ENCODE measurements at places on chromosomes 13 and 19.

DNA sequence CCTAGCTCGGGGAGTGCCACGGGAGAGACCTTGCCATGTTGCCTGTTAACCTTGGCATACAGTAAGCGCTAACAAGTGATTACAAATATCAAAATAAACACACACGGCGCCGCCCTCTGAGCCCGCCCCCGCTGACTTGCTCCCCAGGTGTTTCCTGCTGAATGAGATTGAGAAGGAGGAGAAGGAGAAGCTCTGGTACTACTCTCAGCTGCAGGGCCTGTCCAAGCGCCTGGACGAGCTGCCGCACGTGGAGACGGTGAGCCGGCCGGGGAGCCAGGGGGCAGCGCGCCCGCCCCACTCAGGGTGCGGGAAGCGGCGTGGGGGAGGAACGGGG, 5.0 kb downstream of the APC2 start:
- ATAC-seq, result peak; percentile 9

GRCh38 chr19:6224308-6224675, 55.5 kb downstream of the MLLT1 start:
- ATAC-seq, result no peak

GRCh38 chr13:113815151-113816058, 48.5 kb downstream of the GAS6 start:
- ATAC-seq, result no peak

GRCh38 chr13:97289514-97290298, 67.6 kb downstream of the MBNL2 start:
- no peak for ATAC-seq

- ATAC-seq, result no peak
Measured at GRCh38 chr13:100883453-100883852, 208.9 kb upstream of the TMTC4 start.

DNA sequence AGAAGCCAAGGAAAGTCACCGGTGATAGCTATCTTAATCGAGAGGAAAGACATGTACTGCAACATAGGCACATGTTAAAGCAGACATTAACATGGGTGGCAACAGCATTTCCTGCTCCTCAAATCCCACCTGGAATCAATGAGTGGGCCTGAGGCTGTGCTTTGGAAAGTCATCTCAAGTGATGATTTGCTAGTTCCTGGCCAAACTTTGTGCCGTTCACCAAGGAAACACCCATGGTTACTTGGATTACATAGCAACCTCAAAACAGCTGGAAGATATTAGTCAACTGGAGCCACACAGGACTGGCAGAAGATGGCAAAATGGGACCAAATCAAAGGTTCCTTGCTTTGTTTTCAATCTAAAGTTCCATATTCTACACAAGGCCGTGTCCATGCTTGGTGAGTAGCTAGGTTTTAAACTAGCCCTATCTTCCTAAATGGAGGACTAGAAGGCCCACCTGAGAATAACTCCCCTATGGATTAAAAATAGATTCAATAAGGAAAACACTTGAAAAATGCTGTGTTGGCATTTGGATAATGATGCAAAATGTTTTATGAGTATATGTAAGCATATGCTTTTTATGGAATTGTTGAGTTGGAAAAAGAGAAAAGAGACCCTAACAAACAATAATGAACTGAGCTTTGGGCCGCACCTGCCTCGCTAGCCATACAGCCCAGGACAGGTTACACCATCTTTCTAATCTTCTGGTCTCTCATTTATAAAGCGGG, 144.5 kb downstream of the RGCC start:
- ATAC-seq, result no peak

GRCh38 chr19:11848594-11849469, at the start of gene ZNF439:
Gene ZNF439, plus strand, starts transcription at chr19:11848726. Its CDS starts 142 bp downstream, at chr19:11848868.
- ATAC-seq, result peak; percentile 100

DNA sequence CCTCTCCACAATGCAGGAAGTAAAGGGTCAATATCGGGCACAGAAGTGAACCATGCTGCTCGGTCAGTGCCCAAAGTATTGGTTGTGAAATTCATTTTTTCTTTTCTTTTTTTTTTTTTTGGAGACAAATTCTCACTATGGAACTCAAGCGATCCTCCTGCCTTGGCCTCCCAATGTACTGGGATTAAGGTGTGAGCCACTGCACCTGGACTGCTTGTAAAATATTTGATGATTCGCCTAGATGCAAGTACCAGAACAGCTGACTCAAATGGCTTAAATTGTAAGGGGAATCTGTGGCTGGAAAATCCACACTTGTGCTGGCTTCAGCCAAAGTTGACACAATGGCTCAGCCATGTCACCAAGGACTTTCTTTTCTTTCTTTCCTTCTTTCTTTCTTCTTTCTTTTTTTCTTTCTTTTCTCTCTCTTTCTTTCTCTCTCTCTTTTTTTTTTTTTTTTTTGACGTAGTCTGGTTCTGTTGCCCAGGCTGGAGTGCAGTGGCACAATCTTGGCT, 43.7 kb downstream of the NUMBL start:
- no peak for ATAC-seq

DNA sequence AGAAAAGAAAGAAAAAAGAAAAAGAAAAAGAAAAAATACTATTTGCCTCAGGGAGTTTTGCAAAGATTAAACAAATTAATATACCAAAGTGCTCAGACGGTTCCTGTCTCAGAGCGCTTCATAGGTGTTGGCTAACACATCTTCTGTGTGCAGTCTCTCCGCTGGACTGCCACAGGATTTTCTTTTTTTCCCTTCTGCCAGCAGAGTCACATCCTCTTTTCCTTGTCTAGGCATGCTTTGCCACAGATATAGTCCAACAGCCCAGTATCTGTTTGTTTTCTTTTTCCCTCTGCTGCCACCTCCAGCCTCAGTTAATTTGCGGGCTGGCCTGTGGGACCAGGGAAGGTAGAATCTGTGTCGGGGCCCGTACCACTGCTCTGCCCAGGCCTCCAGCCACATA, 3.4 kb upstream of the URAD start:
- ATAC-seq, result no peak

GRCh38 chr19:32458500-32459123, 53.0 kb downstream of the DPY19L3 start:
- peak; percentile 73 for ATAC-seq

DNA sequence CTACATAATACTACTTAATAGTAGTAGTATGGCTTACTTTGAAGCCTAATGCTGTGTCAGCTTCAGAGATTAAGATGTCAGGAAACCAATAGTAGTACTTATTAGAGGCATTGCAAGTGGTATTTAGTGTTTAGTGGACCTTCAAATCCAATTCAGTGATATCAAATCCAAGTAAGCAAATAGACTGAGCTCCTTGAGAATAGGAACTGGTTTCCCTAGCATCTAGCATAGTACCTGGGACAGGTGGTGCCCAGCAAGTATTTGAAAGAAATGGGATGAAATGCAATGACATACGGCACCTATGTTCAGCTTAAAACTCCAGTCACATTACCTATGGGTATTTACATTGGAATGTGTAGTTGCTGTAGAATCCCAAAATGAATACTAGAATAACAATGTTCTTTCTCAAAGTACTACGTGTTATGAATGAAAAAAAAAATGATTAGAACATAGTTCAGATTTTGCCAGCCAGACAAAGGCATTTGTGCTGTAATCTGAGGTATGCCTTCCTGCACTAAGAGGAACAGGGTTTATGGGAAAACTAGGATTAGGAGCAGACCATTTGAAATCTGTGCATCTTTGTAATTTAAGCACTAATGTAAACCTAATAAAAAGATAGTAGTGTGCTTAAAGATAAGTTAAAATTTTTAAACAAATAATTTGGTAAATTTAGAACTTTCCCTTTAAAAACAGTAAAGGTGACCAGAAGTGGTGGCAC, 17.1 kb downstream of the LSM14A start:
- no peak for ATAC-seq

- ATAC-seq, result no peak
Measured at GRCh38 chr13:30845297-30846214, 60.5 kb upstream of the MEDAG start.

DNA sequence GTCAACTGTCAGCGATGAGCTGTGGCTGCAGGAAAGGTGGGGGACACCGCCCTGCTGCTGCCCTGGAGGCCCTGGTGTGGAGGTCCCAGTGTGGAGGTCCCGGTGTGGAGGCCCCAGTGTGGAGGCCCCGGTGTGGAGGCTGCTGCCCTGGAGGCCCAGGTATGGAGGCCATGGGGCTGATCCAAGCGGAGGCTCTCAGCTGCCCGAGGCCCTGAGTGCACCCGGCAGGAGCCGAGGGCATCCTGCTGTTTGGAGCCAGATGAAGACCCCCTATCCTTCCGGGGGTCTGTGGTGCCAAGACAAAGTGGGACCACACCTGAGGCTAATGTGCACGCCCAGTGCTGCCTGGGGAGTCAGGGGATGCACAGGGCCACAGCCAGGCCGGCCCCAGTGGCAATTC, 210.4 kb upstream of the SOX1 start:
- ATAC-seq, result no peak

DNA sequence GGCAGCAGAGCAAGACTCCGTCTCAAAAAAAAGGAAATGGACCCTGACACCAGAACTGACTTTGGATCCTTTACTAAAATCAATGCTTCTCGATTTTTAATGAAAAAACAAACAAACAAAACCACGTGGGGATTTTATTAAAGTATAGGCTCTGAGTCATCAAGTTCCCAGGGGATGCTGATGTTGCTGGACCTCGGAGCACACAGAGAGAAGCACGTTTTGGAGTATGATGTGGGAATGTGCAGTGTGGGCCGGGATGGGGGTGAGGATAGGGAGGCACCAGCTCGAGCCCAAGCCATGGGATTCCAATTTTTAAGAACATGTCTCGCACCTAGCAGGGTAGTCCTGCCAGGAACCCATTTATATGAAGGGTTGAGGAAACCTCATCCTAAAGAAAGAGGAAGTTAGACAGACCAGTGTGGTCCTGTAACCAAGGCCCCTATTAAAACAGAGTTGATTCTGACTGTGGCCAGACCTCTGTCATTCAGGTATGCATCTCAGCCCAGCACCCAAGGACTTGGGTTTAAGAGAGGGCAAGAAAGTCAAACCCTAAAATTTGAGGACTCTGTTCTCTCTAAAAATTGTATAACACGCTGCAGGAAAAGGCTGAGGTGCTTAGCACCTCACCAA, 6.4 kb downstream of the FLT1 start:
- no peak for ATAC-seq

GRCh38 chr19:33290082-33290815, 12.1 kb downstream of the CEBPA start:
- ATAC-seq, result no peak

- no peak for ATAC-seq
Measured at GRCh38 chr13:20526664-20527063, 1.0 kb upstream of the CRYL1 start.

GRCh38 chr13:85427416-85427815, 371.8 kb downstream of the SLITRK6 start:
- no peak for ATAC-seq

- ATAC-seq, result no peak
Measured at GRCh38 chr13:110801044-110801443, 87.5 kb downstream of the ING1 start.

DNA sequence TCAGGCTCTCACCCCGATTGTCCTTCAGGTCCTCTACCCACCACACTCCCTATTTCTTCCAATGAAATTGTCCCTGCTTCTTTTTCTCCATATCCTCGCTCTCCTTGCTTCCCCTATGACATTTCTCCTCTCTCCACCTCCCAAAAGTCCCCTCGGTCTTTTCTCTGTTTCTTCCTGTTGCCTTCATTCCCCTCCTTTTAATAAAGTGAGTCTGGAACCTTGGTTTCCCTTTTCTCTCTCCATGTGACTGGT, 676 bp upstream of the ZNF574 start:
- ATAC-seq, result no peak

- no peak for ATAC-seq
Measured at GRCh38 chr19:5165697-5166019, 175.0 kb downstream of the PTPRS start.

GRCh38 chr13:28530729-28531076, 35.8 kb upstream of the FLT1 start:
- ATAC-seq, result no peak

DNA sequence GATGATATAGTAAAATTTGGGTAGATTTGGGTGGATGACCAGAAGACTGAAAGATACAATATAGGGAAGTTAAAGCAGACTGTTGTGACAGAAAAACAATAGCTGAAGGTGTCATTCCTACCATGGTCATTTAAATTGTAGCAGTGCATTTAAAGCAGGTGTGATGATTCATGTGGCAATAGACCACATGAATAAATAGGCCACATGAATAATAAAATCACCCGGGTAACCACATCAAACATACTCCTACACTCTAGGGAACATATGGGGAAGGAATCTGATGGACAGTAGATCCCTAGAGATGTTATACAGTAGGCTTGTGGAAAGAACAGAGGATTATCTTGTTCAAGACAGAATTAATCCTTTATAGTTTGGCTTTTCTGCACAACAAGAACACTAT, 392.6 kb downstream of the SLITRK5 start:
- no peak for ATAC-seq

- no peak for ATAC-seq
Measured at GRCh38 chr19:38388349-38389100, at the start of gene SPRED3. Gene SPRED3, plus strand, starts transcription at chr19:38388697. Its CDS starts 1,606 bp downstream, at chr19:38390303.

- no peak for ATAC-seq
Measured at GRCh38 chr13:66171920-66172319, 1058.2 kb downstream of the PCDH9 start.

DNA sequence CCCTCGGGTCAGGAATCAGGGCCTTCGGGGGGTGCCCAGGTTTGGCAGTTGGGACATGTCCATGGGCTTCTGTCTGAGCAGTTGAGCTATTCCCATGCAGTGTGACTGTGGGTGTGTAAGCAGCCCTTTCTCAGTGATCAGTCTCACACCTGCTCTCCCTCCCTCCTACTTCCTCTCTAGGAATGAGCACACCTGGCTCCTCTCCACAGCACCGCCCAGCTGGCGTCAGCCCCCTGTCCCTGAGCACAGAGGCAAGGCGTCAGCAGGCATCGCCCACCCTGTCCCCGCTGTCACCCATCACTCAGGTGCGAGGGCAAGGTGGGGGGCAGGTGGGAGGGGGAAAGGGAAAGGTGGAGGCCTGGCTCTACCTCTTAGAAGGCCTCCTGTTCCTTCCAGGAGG, 25.9 kb downstream of the COMP start:
- ATAC-seq, result no peak

- peak; percentile 27 for ATAC-seq
Measured at GRCh38 chr19:13959962-13960862, 7.9 kb downstream of the DCAF15 start.

GRCh38 chr13:45439008-45439407, 20.8 kb upstream of the SLC25A30 start:
- no peak for ATAC-seq

- ATAC-seq, result no peak
Measured at GRCh38 chr13:60491531-60491930, 94.5 kb downstream of the TDRD3 start.

GRCh38 chr19:329876-330275, 14.7 kb downstream of the MIER2 start:
- ATAC-seq, result no peak

GRCh38 chr19:40424637-40425449, 949 bp downstream of the SERTAD1 start:
- no peak for ATAC-seq

GRCh38 chr19:29623726-29624488, 17.8 kb downstream of the POP4 start:
- ATAC-seq, result peak; percentile 95

- ATAC-seq, result no peak
Measured at GRCh38 chr13:110425444-110425780, 118.3 kb downstream of the COL4A2 start.

GRCh38 chr13:86085890-86086289, 286.7 kb upstream of the SLITRK6 start:
- no peak for ATAC-seq

- ATAC-seq, result peak; percentile 62
Measured at GRCh38 chr13:46211116-46211482, 629 bp upstream of the LRRC63 start.
